Lower leg skin (tissue), 4 donors: ENCODE measurements at places on chromosomes 2 and 18. TPM values are rescaled to one million over a fixed set of nuclear protein-coding genes. Genes with fewer than 3 reads are reported as not detected.

DNA sequence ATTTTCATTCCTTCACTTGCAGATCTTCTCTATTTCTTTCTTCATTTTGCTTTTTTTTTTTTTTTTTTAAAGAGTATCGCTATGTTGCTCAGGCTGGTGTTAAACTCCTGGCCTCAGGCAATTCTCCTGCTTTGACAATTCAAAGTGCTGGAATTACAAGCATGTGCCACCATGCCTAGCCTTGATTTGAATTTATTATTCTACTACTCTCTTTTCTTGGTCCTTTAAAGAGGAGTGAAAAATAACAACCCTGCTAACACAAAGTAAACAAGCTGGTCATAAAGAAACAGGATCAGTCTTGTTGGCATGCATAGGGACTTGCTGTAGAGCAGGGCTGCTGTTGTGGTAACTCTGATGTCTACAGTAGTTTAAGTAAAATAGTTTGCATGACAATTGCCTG lies 1615.3 kb upstream of the ZEB2 start:
- DNase-seq, result no peak

GRCh38 chr2:234249873-234250272 lies 199.4 kb downstream of the SPP2 start:
- no peak for DNase-seq

DNA sequence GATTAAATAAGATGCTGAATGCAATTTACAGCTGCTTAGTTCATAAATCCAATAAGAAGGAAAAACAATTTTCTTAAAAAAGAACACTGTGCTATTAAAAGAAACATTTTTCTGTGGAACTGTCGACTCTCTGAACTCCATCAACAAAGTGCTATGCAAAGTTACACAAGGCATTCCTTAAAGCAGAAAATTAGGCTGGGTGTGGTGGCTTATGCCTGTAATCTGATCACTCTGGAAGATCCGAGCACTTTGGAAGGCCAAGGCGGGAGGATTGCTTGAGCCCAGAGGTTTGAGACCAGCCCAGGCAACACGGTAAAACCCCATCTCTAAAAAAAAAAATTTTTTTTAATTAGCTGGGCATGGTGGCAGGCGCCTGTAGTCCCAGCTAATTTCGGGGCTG lies 13.0 kb downstream of the MCM6 start:
- no peak for DNase-seq

- DNase-seq, result no peak
Measured at GRCh38 chr2:161131074-161131680, 29.1 kb upstream of the TANK start.

DNA sequence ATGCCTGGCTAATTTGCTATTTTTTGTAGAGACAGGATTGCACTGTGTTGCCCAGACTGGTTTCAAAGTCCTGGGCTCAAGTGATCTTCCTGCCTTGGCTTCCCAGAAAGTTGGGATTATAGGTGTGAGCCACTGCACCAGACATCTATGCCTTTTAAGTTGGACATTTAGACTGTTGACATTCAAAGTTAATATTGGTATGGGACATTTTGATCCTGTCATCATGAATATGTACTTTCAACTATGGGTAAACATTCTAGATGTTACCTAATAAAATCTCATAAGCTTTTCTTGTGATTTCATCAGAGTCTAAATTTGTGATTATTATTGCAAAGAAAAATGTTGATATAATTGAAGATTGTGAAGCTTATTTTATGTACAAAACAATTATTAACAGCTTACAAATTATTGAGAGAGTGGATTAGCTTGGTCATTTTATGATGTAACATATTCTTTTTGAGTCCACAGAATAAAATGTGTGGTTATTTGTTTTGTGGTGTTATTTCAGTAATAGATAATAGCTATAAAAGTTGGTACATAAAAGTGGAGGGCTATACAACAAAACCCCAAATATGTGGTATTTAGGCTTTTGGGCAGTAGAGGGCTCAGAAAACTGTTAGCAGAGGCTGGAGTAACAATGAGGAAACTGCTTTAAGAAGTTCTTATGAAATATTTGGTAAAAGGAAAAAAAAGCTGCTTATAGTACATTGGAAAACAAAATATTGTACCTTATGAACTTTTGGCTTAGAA lies 41.4 kb downstream of the STARD6 start:
- DNase-seq, result no peak

GRCh38 chr2:222734703-222735014 lies 63.2 kb downstream of the MOGAT1 start:
- no peak for DNase-seq

DNA sequence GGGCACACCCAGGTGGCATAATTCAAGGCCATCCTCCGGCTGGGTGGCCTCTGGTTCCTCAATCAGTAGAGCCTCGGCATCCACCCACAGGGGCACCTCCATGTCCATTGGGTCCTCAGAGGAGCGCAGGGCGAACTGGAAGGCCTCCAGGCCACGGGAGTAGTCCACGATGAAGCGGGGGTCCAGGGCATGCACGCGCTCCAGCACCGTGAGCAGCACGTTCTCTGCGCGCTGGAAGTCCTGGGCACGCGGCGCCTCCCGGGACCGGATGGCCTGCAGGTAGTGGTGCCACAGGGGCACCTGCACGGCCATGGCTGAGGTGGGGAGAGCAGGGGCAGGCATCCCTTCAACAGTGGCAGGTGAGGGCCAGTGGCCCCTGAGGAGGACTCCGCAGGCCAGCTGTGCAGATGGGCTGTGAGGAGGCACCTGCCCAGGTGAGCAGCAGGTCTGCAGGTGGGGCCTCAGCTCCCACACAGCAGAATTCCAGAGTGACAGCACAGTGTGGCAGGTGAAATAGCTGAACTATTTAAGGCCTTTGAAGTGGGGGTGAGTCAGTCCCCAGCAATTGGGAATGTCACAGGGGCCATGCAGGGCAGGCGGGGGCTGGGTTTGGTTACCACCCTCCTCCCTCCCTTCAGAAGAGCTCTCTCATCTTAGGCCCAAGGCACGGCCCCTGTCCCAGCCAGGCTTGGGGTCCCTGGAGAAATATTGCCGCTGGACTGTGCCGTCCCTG lies at the start of gene MAB21L4:
Gene MAB21L4 (minus strand): TSS at position 501 of the 733 bp plus-strand sequence. CDS start 159 bp downstream, at position 342.
- no peak for DNase-seq

DNA sequence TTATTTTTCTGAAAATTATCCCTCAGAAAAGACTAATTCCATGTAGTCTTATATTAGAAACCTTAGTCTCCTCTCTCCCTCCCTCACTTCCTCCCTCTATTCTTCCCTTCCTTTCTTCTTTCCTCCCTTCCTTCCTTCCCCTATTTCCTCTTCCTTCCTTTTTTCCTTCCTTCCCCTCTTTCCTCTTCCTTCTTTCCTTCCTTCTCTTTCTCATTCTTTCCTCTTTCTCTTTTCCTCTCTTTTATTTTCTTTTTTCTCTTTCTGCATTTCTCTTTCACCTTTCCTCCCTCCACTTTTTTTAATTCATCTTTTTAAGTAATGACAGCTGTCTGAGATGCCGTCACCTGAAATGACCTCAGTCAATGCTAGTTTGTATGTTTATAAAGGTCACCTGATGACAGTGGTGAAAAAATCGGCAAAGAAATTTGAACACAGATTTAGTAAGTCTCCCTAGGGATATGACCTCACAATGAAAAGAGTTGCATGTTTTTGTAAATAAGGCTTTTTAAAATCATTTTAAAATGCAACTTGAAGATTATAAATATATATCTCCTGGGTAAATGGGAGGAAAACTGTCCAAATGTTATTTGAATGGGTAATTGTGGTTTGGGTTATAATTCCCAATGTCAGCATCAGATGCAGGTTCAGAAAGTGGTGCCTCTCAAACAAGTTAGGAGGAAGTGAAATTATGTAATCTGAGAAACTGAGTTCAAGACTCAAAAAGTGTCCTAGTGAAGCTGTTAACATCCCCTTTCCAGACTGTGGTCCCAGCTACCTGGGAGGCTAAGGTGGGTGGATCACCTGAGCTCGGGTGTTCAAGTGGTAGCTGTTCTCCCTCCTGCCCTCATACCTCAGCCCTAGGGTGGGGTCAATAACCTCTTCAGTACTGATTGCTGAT lies 90.3 kb upstream of the ST3GAL5 start:
- no peak for DNase-seq

GRCh38 chr2:161077367-161078210 lies 82.6 kb upstream of the TANK start:
- DNase-seq, result peak; percentile 42

- DNase-seq, result no peak
Measured at GRCh38 chr2:122999258-122999657, 1025.8 kb upstream of the CNTNAP5 start.

DNA sequence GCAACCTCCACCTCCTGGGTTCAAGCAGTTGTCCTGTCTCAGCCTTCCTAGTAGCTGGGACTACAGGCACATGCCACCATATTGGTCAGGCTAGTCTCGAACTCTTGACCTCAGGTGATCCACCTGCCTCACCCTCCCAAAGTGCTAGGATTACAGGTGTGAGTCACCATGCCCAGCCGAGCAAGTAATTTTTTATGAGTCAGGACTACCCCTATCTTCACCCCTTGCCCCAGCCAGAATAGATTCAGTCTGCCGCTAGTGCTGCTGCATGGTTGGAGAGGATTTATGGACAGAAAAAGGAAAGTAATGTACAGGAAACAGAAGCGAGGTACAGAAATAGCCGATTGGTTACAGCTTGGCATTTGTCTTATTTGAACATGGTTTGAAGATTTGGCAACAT lies 48.9 kb downstream of the BMPR2 start:
- no peak for DNase-seq

GRCh38 chr2:27131429-27131828 lies 3.0 kb downstream of the PREB start:
- no peak for DNase-seq

SERPINB12 gene
- total RNA-seq, result 92.5 TPM

TSPYL6 gene
- total RNA-seq, result not detected

NYAP2 gene
- not detected for total RNA-seq
